ENCODE measurements at places on chromosomes 6 and 20.
A peak's percentile ranks its signal among the peaks of the same experiment; 100 is the strongest.

DNA sequence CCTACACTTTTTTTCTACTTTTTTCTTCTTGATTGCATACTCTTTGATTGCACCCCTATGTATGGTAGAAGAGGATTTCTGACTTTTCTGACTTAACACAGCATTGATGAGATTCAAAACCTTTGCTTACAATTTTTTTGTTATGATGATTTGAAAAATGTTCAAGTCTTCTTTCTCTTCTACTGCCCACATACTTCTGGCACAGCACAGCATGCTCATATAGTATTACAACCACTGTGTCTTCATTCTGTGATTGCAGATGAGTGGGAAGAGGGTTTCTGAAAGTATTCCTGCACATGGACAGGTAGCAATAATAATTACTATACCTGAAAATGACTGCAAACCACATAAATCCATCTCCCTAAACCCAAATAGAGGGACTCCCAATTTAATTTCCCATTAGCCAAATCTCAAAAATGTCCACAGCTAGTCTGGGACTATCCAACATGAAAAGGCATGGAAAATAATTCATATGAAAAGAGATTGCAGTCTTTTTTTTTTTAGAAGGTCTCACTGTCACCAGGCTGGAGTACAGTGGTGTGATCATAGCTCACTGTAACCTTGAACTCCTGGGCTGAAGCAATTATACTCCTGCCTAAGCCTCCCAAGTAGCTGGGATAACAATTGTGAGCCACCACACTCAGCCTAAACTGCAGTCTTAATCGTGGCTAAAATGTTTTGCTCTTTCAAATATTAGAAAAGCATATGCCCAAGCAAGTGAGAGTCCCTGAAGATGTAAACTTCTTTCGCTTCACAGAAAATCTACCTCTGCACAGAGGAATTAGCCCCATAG, 15.9 kb upstream of the TENT5A start:
- no peak for ATAC-seq

GRCh38 chr6:63525186-63525878, 46.9 kb upstream of the LOC128125822 start:
- ATAC-seq: peak; percentile 24

GRCh38 chr20:11891077-11891775, 26.5 kb upstream of the BTBD3 start:
- peak; percentile 25 for ATAC-seq

- no peak for ATAC-seq
These were observed 76.6 kb upstream of the HSF2 start for GRCh38 chr6:122322824-122323223.

DNA sequence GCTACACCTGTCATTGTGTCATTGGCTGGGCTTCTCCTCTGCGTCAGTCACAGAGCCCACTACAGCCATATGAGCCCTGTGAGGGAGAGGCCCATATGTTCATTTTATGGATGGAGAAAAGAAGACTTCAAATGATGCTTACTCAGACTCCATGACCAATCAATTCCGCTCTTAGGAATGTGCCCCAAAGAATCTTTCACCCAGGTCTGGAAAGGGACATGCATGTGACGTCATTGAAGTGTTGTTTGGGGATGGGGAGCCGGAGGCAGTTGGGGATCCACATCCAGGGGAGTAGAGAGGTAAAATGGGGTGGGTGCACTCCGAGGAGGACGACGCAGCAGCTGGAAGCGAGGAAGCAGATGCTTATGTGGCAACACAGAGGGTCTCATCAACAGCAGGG, 9.6 kb upstream of the C6orf132 start:
- ATAC-seq: no peak

GRCh38 chr6:31180500-31180899, 10.0 kb upstream of the POU5F1 start:
- ATAC-seq: peak; percentile 83

- no peak for ATAC-seq
These were observed 142.0 kb downstream of the ARHGAP18 start for GRCh38 chr6:129568015-129568414.

- ATAC-seq: no peak
These were observed 20.8 kb downstream of the DAAM2 start for GRCh38 chr6:39812853-39813533.

DNA sequence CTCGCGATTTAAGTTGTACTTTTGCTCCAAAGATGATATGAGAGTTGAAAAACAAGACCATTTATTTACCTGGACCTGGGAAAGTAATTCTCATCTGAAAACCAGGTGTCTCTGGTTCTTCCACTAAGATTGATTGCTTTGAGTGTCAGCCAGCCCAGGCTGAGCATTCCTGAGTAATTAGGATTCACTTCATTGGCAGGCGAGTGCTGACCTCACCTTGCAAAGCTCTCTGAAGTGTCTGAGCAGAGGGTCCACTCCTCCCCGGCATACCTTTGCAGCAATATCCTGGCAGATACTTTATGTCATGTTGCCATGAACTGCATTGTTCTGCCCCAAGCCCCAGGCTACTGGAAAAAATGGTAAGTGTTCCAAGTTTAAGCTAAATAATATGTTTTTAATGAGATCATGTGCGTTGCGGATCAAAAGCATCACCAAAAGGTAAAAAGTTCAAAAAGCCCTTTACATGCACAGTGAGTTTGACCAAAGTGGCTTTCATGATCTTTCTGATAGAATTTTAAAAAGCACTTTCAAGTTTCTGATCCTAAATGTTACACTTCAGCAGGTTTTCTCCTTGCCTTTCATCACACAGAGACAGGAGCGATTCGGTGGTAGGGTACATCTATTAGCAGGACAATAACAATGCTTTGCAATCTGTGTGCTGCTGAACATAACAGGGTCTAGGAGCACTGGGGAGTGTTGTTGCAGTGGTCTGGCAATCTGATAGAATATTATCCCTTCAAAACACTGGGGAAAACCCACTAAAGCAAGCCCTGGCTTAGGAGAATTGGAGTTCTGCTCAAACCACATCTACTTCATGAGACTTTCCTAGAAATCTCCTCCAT, 127.8 kb upstream of the EEF1E1 start:
- no peak for ATAC-seq

GRCh38 chr6:161498359-161498758, 224.5 kb upstream of the AGPAT4 start:
- ATAC-seq: no peak

- no peak for ATAC-seq
These were observed 141.7 kb downstream of the ADGRG6 start for GRCh38 chr6:142443532-142443931.

Data from activated T-helper 17 cell treated with anti-CD3 and anti-CD28 coated beads, Interleukin-2, amount 50 U/mL, for 72 hours (primary cell).